ENCODE measurements at places on chromosomes 2 and 18.

DNA sequence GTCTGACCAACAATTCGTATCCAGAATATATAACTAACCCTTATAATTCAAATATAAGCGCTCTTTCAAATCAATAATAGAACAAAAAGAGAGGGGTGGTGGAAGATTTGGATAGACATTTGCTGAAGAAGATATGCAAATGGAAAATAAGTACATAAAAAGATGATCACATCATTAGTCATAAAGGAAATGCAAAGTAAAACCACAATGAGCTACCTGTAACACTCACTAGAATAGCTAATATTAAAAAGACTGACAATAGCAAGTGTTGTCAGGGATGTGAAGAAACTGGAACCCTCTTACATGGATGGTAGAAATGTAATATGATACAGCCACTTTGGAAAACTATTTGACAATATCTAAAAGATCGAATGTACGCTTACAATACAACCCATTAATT is 84.9 kb upstream of the MRPS9 start:
- DNase-seq = no peak

- DNase-seq = no peak
Measured at GRCh38 chr2:240628808-240629618, 3.7 kb downstream of the GPR35 start.

- no peak for DNase-seq
Measured at GRCh38 chr2:12684471-12684936, 32.2 kb upstream of the TRIB2 start.

DNA sequence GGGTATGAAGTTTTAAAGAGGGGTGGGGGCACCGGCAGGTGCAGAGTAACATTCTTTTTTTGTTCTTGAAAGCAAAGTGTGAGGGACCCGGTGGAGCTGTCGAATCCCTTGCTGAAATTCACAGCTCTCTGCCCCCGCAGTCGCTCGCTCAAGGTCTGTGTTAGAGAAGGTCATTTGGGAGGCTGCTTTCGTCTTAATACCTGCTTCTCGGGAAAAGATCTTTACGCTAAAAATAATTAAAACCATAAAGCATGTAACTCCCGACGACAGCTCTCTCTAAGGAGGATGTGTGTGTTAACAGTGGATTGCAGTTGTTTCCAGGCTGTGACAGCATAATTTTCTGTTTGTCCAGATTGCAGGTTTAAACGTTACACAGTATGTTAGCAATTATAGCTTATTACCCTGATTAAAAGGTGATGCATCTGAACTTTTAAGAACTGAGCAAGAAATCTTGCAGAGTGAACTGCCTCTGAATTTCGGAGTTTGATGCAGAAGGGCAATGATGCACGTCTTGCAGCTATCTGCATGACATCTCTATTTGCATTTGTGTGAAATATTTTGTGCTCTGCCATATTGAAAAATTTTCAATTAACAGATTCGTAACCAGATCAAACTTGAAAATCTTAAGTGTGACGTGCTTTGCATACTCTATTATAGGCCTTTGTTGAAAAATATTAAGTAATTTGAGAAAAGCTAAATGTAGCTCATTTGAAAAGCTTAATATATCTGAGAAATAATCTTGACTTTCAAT is 954 bp downstream of the RAPGEF4 start:
- DNase-seq = no peak

GRCh38 chr2:8462280-8462679 is 219.6 kb upstream of the ID2 start:
- DNase-seq = no peak
